ENCODE measurements at places on chromosomes 1 and 21.

GRCh38 chr1:93438716-93439115 lies 9.2 kb upstream of the FNBP1L start:
- DNase-seq, result no peak

- no peak for DNase-seq
These were observed 622.3 kb upstream of the PLXNA2 start for GRCh38 chr1:208866386-208866955.

DNA sequence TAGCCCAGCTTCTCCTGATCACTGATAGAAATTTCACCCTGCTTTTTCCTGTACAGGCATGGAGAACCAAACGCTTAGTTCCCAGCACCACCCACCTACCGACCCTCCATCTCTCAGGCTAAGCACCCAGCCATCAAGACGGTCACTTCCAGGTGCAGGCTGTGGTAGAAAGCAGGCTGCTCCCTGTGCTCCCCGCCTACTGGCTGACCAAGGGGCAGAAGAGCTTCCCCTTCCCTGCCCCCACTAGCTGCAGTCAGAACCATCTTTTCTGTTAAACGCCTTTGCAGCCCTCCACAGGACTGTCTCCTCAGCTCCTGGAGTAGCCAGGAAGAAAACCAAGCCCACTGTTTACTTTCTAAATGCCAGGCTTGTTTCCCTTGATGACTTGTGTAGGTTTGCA lies 23.0 kb downstream of the SPATA46 start:
- DNase-seq, result no peak

GRCh38 chr1:161185282-161185682 lies 8.0 kb upstream of the B4GALT3 start:
- no peak for DNase-seq

GRCh38 chr1:102772831-102773230 lies 335.5 kb downstream of the COL11A1 start:
- no peak for DNase-seq

DNA sequence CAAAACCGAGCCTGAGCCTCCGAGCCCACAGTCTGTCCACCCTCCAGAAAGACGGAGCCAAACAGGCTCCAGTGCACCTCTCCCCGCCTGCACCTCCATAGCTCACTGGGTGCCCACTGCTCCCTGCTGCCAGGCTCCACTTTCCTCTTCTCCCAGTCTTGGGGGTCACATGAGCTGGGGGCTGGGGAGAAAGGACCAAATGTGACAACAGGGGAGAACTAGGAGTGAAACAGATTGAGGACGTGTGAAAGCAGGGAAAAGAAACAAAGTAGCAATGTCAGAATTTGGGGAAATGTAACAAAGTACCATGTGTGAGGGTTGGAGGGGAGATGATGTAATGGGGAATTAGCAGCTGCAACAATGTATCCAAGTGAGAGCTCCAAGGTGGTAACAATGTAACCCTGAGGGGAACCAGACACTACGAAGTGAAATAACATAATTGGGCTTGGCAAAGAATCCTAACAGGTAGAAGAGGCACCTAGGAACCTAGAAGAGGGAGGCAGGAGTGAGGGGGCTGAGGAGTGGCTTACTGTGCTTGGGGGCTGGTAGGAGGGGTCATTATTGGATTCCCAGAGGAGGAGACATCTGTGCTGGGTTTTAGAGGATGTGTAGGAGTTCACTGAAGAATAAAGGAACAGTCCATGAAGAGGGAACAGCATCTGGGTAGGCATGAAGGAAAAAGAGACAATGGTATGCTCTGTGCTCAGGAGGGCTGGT lies 12.5 kb downstream of the SDC3 start:
- DNase-seq, result no peak

- no peak for DNase-seq
These were observed 15.1 kb upstream of the TARBP1 start for GRCh38 chr1:234494049-234494448.

DNA sequence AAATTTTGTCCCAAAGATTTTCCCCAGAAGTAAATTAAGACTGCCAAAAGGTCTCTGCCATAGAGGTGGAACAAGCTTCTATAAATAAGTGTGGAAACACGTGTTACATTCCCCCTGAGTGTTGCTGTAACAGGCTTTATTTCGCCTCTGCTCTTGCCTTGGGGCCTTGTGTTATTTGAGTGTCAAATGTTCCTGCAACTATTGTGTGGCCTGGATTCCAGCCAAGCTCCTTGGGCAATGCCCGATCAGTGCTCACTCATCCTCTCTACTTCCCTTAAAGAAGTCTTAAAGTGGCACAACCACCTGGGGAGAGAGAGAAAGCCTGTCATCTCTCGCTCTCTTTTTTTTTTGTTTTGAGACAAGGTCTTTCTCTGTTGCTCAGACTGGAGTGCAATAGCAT lies 156.7 kb downstream of the NR5A2 start:
- DNase-seq, result peak; percentile 59

- DNase-seq, result no peak
These were observed 9.3 kb downstream of the CTH start for GRCh38 chr1:70420320-70420719.

GRCh38 chr1:1244192-1244811 lies 2.2 kb downstream of the C1QTNF12 start:
- no peak for DNase-seq

GRCh38 chr1:46408356-46409062 lies 14.4 kb downstream of the FAAH start:
- DNase-seq, result no peak

GRCh38 chr1:172024516-172024915 lies 183.2 kb downstream of the DNM3 start:
- no peak for DNase-seq

GRCh38 chr1:168617974-168618750 lies 41.8 kb downstream of the XCL1 start:
- no peak for DNase-seq

GRCh38 chr1:1393428-1393827 lies 5.7 kb downstream of the CCNL2 start:
- no peak for DNase-seq

DNA sequence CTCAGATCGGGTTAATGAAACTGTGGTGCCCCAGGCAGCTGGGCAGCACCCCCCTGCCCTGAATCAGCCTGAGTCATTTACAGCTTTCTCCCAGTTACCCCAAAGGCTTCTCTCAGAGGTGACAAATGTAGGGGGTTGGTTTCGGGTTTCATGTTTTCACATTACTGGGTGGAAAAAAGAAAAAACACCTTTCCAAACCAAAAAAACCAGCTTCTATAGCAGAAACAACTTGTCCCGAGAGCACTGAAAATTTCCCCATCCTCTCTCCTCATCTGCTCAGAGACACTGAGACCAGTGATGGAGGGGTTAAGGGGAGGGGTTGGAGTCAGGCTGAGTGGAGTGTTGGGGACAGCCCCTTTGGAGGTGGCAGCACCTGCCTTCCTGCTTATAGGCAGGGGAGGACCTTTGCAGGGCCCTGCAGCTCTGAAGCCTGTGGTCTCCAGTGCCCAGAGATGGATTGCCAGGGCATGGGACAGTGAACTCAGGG lies 15.6 kb downstream of the UTP11 start:
- no peak for DNase-seq

- peak; percentile 16 for DNase-seq
These were observed 29.9 kb upstream of the SAMD13 start for GRCh38 chr1:84271441-84272151.

DNA sequence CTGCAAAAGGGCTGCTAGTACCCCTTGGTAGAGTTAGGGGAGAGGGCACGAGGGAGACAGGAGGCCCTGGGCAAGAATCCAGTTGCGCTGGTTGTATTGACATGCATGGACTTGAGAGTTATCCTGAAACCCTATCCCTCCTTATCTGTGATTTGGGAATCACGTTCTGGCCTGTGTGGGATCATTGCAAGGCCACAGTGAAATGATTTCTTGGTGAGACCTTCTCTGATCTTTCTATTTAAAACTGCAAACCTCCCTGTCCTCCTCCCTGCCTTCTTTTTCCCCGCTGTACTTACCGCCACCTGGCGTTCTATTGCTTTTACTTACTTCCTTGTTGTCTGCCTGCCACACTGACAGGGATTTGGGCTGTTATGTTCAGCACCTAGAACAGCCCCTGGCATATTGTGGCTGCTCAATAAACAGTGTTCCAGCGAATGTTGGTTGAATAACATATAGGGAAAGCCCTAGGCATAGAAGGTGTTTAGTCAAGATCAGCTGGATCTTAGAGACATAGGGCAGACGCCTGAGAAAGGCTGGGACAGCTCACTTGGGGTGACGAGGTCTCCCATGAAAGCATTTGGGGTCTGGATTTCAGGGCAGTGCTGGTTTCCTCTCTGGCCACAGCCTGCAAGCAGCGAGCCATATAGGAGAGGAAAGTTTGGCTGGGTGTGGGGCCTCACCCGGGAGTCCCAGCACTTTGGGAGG lies 25.6 kb downstream of the ALPL start:
- DNase-seq, result peak; percentile 61

GRCh38 chr1:26045722-26046245 lies at the start of gene SLC30A2:
Gene SLC30A2 (minus strand): TSS chr1:26046118. CDS start chr1:26045896, 222 bp downstream.
- DNase-seq, result no peak

DNA sequence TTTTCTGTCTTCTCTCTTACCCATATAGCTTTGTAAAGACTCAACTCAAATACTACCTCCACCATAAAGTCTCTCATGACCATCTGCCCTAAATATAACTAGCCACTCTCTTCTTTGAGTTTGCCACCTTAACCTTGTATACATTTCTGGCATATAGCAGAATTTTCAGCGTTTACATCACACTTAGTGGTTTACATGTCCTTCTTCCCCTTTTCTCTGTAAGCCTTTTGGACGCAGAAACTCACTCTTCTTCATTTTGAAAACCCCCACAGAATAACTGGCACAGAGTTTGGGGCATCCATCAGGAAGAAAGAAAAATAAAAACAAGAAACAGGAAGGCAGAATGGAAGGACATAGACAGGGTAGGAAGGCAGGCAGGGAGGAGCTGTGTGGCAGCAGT lies 131.8 kb upstream of the DUSP10 start:
- no peak for DNase-seq

- DNase-seq, result no peak
These were observed 76.6 kb downstream of the FAM78B start for GRCh38 chr1:166090244-166090643.

- no peak for DNase-seq
These were observed 175.6 kb downstream of the HHAT start for GRCh38 chr1:210504286-210504685.

DNA sequence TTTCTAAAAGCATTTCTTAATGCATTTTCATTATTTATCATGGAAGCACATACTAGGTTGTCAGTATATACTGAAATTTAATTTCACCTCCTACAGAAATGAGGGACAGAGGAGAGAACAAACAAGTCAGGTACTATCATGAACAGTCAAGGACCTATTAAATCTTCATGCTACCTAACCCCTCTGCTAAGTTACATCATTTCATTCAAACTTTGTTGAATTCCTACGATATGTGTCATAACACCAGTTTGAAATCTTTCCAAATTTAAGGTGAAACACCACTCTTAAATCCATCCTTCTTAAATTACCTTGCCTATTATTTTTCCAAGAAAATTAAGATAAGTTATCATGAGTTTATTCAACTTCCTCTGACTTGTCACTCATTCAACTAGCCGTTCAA lies 78.9 kb downstream of the DENND1B start:
- DNase-seq, result no peak

GRCh38 chr1:72105201-72105600 lies 177.1 kb downstream of the NEGR1 start:
- DNase-seq, result no peak

DNA sequence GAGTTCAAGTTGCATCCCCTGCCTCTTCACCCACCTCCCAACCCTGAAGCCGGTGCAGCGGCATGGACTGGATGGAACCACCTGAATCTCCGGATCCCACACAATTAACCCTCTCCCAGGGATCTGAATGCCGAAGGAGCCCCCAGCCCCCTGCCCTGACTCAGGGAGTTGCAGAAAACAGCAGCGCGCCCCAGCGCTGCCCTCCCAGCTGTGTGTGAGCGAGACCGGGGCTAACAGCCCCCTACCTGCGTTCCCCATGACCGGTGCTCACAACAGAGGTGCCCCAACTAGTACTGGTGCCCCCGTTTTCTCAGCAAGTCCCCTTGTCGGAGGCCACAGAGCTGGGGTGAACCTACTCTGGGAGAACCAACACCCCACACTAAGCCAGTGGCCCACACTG lies 136.8 kb downstream of the PRDM16 start:
- DNase-seq, result no peak

DNA sequence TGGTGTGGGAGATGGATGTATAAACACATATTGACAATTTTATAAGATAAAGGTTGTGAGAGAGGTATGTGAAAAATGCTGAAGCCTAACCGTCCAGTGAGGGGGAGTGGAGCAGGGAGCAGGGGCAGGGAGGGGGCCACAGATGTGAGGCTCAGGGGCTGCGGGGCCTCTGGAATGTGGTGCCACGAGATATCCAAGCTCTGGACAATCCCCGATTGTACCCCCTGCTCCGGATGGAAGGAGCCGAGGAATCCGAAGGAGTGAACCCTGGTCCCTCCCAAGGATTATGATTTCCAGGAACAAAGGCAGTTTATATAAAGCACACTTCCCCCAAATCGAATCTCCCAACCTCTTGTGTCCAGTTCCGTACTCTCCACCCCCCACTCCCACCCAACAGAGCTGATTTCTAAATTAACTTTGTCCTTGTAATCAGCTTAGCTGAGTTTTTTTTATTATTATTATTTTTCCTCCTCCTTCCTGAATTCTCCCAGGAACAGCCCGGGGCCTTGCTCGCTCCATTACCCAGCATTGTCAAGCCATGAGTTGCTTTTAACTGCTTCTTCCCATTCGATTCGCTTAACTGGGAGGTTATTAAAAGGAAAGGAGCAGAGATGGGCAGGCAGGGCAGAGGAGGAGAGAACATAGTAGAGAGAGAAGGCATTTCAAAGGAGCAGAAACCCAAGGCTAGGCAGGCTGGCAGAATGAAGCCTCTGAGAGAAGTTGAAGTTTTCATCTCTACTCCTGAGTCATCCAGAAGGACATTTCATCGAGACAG lies 9.4 kb downstream of the KIRREL1 start:
- peak; percentile 83 for DNase-seq

GRCh38 chr1:36274201-36274600 lies 32.0 kb upstream of the SH3D21 start:
- no peak for DNase-seq

DNA sequence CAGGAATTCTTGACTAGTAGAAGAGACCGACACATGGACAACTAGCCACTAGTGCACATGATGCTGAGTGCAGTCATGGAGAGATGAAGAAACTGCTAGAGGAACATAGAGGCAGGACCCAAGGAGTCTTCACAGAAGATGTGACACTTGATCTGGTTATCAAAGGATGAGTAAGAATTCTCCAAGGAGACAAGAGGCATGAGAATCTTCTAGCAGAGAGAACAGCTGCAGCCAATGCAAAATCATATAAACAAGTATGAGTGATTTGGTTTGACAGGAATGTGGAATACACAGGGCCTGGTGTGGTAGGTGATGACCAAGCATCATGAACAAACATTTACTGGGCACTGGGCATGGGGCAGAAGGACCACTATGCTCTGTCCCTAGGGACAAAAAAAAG lies 140.9 kb upstream of the CTTNBP2NL start:
- no peak for DNase-seq

DNA sequence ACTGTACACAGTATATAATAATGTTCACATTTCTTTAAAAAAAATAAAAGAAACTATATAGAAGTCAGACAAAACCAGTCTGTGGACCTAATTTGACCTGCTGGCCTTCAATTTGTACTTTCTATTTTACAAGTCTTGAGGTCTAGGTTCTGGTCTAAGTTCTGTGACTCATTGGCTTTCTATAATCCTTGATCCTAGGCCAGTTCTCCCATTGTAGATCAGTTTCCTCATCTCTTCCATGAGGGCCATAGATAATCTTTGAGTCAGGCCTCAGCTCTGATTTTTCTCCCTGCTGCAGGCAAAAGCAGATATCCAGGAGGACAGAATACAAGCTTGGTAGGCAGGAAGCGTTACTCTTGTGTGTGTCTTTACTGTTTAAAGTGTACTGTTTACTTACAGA lies 603.7 kb upstream of the CAMK1G start:
- DNase-seq, result no peak
